ENCODE measurements at places on chromosomes 13 and 19.

DNA sequence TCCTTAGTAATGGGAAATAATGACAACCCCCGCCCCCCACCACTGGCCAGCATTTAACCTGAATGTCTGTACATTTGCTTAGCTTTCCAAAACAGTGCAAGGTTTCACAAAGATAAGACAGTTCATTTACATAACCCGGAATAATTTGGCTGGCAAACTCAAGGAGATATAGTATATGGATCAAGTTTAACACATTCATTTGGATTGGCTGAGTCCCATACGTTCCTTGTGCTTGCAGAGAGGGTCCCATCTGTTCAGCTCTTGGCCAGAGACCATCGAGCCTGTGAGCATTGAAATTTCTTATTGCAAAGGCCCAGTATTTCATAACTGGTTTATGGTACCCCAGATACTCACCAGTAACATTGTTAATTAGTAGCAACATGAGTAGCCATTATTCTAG lies 116.5 kb downstream of the GPC6 start:
- no peak for ATAC-seq

DNA sequence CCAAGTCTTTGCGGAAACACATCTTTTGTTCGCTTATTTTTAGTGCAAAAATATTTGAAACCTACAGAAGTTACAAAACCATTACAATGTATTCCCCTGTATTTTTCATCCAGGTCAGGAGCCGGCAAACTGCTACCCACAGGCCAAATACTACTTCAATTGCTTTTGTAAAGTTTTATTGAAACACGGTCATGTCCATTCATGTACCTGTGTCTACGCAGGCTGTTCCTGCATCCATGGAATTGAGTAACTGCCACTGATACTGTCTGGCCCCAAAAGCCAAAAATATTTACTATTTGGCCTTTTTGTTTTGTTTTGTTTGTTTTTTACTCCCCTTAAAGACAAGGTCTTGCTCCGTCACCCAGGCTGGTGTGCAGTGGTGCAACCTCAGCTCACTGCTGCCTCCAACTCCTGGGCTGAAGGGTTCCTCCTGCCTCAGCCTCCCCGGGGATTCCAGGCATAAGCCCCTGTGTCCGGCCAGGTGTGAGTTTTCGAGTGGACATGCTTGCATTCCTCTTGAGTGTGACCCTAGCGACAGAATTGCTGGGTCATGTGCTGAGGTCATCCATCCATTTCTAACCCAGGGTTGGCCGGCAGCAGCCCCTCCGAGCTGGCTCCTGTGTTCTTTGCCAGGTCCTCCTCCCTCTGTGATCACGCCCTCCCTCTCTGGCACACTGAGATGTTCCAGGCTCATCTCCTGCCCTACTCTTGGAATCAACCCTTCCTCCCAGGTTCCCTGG lies 10.9 kb upstream of the S1PR4 start:
- no peak for ATAC-seq

GRCh38 chr13:60379837-60380565 lies 17.0 kb upstream of the TDRD3 start:
- ATAC-seq = no peak

DNA sequence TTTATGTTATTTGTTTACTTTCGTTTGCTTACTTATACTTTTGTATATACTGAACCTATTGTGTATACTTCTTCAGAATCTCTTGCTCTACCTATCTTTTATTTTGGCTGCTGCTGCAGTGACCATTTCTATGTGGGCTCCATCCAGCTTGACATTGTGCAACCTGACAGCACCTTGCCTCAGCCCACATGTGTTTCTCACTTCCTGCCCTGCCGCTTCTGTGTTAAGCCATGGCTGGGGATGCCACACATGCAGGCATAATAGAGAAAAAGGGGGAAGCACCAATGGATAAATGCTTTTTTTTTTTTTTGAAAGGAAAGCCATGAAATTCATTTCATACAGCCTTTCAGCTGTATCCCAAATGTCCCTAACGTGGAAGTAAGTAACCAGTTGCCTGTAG lies 147.6 kb downstream of the RBM26 start:
- ATAC-seq = no peak

DNA sequence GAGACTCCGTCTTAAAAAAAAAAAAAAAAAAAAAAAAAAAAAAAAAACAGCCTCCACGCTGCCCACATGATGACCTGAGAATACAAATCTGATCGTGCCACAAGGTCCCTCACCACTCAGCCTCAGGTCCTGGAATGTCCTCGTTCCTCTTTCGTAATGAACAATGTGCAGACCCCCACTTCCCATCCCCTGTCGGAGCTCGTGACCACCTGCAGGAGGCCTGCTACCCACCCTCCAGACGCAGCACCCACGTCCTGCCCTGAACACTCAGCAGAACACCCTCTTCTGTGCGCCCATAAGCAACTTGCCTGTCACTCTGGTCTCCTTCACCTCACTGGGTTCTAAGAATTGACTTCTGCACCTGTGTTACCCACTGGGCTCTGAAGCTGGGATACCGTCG lies 166.4 kb downstream of the KATNAL1 start:
- no peak for ATAC-seq

DNA sequence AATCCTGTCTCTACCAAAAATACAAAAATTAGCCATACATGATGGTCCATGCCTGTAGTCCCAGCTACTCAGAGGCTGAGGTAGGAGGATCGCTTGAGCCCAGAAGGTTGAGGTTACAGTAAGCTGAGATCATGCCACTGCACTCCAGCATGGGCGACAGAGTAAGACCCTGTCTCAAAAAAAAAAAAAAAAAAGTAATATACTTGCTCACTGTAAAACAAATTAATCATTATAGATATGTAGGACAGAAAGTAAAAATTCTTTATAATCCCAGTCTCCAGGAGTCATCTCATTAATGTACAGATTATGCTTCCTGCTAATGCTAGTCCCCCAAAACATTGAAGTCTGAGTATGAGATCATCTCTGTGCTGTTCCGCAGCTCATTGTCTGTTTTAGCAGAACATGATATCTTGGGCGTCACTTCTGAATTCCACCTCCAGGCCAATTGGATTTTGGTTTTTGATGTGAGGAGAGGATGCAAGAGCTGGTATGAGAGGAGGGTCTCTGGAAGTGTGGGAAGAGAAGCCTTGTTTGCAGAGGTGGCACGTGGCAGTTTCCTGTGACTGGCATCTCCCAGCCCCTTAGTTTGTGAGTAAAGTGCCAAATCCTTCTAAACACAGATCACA lies 75.4 kb upstream of the NPAS1 start:
- ATAC-seq = no peak

DNA sequence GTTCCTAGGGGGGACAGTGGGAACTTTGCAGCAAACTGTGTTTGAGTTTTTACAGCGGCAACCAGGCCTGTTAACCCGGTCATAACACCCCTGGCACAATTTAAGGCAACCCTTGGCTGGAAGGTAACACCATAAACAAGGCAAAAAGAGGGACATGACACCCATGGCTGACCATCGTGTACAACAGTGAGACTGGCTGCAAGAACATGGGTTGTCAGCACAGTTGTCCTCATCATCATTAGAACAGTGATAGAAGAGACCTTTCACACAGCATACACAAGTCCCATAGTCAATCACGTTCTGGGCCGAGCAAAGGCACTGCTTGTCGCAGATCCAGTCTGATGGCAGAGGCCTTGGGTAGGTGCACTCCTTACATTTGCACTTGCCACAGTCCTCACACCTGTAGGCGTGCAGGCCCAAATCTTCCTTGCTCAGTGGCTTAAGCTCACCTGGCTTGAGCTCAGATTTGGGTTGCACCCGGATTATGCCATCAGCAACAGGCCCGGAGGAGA lies 4.1 kb downstream of the SPRY2 start:
- ATAC-seq = no peak

GRCh38 chr19:15213715-15214381 lies 13.1 kb upstream of the NOTCH3 start:
- no peak for ATAC-seq

DNA sequence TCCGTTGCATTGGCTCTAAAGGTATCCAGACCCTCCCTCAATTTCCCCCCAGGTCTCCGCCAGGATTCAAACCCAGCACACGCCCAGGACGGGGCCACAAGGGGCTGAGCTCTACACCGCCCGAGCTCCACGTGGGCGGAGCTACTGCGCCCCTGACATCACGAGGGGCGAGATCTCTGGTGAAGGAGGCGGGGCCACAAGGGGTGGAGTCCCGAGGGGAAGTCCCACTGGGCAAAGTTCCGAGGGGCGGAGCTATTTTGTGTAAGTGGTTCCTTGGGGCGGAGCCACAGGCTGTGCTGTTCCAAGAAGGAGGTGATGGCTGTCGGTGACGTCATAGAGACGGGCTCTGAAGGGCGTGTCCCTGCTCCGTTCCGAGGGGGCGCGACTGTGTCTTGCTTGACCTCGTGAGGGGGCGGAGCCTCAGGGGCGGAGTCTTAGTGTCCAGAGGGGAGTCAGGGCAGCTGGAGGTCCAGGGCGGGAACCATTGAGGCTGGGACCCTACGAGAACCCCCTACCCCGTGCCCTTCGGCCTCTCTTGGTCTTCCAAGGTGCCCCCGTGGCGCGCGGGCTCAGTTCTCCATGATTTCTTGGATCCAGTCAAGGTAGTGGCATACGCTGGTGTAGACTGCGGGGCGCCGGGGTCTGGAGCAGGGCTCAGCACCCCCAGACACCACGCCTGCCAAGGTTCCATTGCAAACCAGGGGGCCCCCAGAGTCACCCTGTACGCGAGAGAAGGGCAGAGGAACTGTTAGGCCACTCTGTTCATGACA lies 1.3 kb upstream of the KLK8 start:
- ATAC-seq = no peak
